ENCODE measurements at places on chromosomes 6 and 20.

DNA sequence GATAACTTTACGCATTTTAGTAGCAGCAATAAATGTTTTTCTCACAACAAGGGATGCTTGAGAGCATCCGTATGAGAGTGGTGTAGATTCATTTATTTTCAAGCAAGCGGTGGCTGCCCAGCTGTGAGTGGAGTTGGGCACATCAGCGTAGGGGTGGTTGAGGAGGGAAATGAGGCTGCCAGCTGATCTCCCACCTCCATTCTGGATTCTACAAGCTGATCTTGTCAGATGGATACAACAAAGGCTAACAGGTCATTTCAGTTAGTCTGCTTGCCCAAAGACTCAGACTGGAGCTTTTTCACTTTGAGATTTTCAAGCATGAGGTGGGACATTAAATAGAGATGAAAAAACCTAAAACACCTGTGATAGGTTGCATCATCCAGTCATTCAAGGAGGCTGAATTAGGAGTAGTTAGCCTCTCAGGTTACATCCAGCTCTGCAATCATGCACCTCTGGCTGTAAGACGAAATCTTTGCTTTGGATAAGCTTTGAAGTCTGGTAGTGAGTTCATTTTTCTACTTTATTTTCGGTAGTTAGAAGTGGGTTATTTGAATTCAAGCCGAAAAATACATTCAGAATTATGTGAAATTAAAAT is 1.9 kb upstream of the BACH2 start:
- no peak for DNase-seq

GRCh38 chr6:90135667-90136066 is 161.0 kb downstream of the BACH2 start:
- DNase-seq, result no peak

- no peak for DNase-seq
Measured at GRCh38 chr20:32585011-32585585, at the start of gene NOL4L. TSS of gene NOL4L (minus strand) at chr20:32585333. CDS start at chr20:32584890, 443 bp downstream.

DNA sequence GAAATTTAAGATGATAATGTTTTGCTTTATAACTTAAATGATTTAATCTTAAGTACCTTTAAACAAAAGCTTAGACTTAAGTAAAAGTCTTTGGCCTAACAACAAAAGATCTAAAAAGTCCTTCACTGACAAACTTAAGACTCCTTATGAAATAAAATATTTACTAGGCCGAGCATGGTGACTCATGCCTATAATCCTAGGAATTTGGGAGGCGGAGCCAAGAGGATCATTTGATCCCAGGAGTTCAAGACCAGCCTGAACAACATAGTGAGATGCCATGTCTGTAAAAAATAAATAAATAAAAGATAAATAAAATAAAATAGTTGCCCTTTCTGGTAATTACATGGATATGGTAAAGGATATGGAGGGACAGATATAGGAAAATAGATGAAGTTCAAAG is 12.4 kb downstream of the KATNA1 start:
- no peak for DNase-seq

GRCh38 chr6:17472653-17473183 is 79.3 kb downstream of the CAP2 start:
- no peak for DNase-seq

All from Panc1 (cell line).